Peyer's patch (tissue), 4 donors: ENCODE measurements at places on chromosomes 3 and 15. TPM values are rescaled to one million over a fixed set of nuclear protein-coding genes. Genes with fewer than 3 reads are reported as not detected.

The GOLGA8M gene
- total RNA-seq: 3.9 TPM

The PAQR9 gene
- not detected for total RNA-seq

The CFAP100 gene
- total RNA-seq: not detected

The TTC21A gene
- 9.2 TPM for total RNA-seq

The UROC1 gene
- not detected for total RNA-seq

The COL6A5 gene
- total RNA-seq: not detected

The A4GNT gene
- total RNA-seq: not detected

The MESP1 gene
- total RNA-seq: 0.95 TPM

The IGF2BP2 gene
- total RNA-seq: 61.9 TPM

The PRC1 gene
- 86.6 TPM for total RNA-seq

The C3orf52 gene
- total RNA-seq: 31.0 TPM

The STRA6 gene
- total RNA-seq: not detected

The TUSC7 gene
- total RNA-seq: not detected
